Dermis blood vessel endothelial cell (primary cell): ENCODE measurements at places on chromosomes 16 and 17. TPM values are rescaled to one million over a fixed set of nuclear protein-coding genes. Genes with fewer than 3 reads are reported as not detected.

DNA sequence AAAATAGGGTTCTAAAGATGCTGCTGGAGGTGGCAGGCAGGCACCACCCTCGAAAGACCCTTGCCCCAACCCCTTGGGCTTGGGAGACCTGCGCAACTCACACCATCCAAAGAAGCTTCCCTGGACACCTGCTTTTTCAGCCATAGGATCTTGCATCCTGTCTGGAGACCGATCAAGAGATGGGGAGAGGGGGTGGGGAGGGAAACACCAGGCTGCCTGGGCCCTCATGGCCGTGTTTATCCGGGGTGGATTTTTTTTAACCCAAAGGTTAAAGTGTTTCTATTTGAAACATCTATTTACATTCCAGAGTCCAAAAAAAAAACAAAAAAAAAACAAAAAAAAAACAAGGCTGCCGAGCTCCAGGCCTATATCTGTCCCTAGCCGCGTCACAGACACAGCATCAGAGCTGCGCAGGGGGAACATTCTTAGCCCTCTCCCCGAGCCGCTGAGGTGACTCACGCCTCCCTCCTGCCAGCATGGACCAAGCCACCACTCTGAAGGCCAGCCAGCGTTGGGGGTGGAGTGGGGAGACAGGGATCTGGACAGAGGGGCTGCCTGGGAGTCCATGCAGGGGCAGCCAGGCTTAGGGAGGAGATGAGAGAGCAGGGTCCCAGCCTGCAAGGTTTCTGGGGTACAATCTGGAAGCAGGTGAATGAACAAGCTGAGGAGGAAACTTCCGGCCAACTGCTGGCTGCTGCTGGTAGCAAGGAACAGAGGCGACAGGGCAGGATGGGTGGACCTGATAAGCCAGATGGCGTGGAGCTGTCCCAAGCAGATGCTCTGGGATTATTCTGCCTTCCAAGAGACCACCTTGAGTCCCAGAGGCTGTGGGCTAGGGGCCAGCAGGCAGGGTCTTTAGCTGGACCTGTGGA lies 14.8 kb downstream of the HDAC5 start:
- peak; percentile 71 for DNase-seq

DNA sequence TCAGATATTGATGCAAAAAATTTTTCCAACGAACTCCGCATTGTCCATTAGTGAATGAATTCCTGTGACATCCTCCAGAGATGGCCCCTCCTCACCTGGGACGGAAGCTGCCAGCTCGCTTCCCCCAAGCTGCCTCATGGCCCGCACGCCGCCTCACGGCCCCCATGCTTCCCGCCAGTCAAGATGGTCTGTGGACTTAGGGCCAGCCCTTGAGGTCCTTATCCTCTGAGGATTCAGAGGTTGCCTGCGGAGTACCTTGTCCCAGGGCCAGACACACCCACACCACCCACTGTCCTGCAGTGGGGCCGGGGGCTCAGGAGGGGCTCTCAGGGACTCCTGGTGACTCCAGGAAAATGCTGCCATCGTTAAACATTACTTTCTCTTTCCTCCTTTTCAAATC lies 73.6 kb downstream of the SEC14L1 start:
- no peak for DNase-seq

DNA sequence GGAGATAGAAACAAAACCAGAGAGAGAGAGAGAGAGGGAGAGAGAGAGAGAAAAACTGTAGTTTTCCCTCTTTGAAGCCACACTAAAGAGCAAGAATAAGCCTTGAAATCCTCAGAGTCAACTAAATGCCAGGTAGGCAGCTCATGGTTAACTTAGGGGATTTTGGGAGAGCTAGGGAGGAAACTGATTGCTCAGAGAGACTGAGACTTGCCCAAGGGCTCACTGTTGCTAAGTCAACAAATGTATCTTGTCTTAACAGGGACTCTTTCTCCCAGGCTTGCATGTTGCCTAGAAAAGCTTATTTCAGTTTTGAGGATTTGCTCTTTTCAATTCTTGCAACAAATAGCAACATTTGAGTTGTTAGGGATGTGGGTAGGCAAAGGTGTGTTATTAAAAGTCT lies 4.5 kb upstream of the SLC5A11 start:
- no peak for DNase-seq

- no peak for DNase-seq
Measured at GRCh38 chr17:78423961-78424675, 45.7 kb downstream of the PGS1 start.

DNA sequence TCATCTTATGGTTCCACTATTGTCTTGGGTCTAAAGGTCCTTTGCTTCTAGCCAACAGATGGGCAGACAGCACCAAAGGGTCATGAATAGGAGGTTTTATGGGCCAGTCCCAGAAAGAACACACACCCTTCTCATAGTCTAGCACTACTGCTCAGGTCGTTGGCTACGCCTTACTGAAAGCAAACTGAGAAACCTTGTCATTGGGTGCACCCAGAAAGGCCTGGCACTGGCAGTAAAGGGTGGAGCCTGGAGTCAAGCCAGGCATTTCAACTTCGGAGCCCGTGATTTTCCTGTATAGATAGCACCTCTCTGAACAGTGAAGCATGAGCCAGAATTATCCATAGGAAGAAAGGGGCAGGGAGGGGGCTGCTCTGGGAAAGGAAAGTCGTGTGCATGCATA lies 74.9 kb downstream of the VAT1L start:
- DNase-seq = no peak

DNA sequence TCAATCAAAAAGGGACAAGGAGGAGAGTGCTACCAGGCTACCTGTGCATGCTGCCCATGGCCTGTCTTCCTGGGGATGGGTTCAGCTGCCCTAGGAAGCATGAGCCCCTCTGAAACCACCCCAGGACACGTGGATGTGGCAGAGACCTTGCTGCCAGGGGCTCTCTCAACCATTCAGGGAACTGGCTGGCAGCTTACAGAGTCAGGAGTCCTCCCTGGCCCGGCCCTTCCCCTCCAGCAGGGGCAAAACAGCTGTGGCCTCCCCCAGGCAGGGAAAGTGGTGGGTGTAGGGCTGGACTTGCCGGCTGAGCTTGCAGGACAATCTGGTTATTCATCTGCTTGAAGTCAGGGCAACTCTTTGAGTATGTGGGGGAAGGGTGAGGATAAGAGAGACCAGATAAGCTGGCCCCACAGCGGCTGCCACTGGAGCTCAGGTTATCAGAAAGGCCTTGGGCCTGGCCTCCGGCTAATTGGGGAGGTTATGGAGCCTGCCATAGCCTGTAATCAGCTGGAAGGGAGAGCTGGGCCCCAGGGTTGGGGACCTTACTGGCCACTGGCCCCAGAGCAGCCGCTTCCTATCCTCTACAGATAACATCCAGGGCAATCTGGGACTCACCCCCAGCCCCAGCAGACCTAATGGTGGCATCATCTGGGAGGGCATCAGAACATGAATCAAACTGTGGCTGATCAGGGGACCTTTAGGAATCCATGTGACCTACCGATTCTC lies 5.6 kb upstream of the TBX2 start:
- no peak for DNase-seq

DNA sequence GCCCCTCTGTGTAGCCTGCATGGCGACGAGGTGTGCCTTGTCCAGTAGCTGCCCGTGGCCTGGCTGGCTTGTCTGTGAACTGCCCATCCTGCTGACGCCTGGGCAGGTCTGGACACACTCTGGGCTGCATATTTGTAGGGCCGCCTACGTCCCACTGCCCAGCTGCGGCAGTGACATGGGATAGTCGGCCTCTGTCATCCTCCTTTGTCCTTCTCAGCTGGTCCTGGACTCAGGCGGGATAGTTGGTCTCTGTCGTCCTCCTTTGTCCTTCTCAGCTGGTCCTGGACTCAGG lies 14.5 kb downstream of the CARD14 start:
- no peak for DNase-seq

DNA sequence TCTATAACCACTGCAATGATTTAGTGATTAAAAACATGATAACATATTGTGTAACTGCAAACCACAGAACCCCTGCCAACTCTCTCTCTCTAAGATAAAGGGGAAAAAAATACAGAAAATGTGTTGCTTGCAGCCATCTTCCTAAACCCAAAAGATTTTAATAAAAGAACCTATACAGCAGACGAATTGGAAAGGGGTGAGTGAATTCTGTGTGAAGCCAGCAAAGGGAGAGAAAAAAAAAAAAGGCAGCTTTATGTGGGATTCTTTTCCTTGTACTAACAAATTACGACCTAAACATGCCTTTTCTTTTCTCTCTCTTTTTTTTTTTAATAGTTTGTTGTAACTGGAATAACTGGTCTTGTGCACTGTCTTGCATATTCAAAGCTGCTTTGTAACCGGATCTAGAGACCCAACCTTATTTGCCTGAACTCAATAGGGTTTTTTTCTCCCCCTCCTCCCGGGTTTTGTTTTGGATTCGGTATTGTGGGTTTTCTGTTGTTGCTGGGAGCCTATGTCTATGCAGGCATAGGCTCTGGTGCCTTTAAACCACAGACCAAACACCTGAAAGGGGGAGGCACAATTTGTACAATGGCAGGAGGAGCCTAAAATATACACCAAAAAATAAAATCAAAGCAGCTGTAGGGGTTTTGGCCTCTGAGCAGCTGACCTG lies 7.0 kb upstream of the ZFHX3 start:
- peak; percentile 25 for DNase-seq

GRCh38 chr16:63652091-63652490 lies 1469.8 kb downstream of the CDH11 start:
- DNase-seq = no peak

RHBDF2 gene
- total RNA-seq = 34.5 and 35.5 TPM in 2 replicates

NRN1L gene
- total RNA-seq = 0.14 and 0.51 TPM in 2 replicates

TNFRSF17 gene
- total RNA-seq = not detected in 2 replicates

PRSS21 gene
- 1.0 and 2.1 TPM in 2 replicates for total RNA-seq
